Thyroid gland (tissue), 4 donors: ENCODE measurements at places on chromosomes 6 and 20. TPM values are rescaled to one million over a fixed set of nuclear protein-coding genes. Genes with fewer than 3 reads are reported as not detected.

C4B gene
- total RNA-seq, result 249 TPM

ISM1 gene
- 82.4 TPM for total RNA-seq

MCUR1 gene
- total RNA-seq, result 30.7 TPM

OPRM1 gene
- total RNA-seq, result not detected

GABRR1 gene
- total RNA-seq, result not detected

AKAP7 gene
- total RNA-seq, result 11.7 TPM

CRIP3 gene
- total RNA-seq, result 0.45 TPM

AIF1 gene
- total RNA-seq, result 21.3 TPM

TFAP2D gene
- not detected for total RNA-seq

APMAP gene
- total RNA-seq, result 175 TPM

SLC35D3 gene
- total RNA-seq, result not detected

PSORS1C2 gene
- not detected for total RNA-seq

GGTLC1 gene
- total RNA-seq, result 2.0 TPM

KIF3B gene
- 31.0 TPM for total RNA-seq

TCP11 gene
- not detected for total RNA-seq
